ENCODE measurements at places on chromosomes 1 and 21. TPM values are rescaled to one million over a fixed set of nuclear protein-coding genes. Genes with fewer than 3 reads are reported as not detected.

GRCh38 chr1:226558036-226558650, 9.6 kb downstream of the STUM start:
- DNase-seq: no peak

DNA sequence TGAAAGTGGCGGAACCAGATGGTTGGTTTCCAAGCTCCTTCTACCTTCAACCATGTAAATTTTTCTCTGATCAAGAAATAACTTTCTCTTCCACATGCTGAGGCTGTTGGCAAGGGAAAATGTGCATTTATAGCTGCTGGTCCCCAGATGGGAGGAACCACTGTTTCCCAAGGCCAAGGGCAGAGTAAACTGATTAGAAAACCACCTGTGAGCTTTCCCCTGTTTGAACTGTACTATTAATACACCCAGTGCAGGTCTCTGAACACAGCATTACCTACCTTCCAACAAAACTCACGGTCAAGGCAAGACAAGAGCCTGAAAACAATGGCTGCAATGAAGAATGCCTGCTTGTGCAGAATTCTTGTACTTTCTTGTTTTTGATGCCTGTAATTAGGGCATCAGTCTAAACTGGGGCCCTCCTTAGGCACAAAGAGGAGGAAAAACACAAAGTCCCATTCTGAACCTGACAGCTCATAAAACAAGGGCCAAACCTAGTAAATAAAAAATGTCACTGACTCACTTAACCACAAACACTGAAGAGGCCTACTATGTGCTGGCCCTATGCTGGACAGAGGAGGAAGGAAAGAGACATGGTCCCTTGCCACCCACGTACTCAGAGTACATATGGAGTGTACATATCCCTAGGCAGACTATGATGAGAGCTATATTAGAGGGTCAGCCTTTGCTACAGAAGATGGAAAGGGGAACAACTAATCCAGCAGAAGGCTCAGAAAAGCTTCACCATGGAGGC, 2.6 kb downstream of the MKNK1 start:
- DNase-seq: no peak

DNA sequence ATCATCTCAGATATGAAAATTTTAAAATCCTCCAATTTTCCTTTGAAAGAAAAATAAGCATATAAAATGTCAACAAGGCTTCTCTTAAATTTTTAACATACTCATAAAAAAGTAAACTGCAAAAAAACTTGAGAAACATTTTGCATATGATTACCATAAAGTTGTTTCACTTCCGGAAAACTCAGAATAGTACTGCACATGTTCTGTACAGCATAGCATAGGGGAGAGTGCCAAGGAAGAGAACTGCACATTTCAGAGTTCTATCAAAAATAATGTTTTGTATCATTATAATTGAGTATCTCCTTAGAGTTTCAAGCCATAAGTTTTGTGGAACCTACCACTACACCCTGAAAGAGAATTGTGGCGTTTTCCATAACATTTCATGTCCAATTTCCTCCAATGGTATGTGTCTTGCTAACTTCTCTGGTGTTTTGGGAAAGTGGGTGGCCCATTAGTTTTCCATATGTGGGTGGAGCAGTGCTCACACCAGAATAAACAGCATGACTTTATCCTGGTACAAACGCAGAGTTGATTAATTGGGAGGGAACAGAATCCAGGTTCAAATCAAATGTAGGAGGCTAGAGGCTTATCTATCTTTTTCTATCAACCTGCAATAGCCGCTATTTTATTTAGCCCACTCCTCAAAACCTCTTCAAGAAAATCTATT, 430.9 kb downstream of the LMO4 start:
- DNase-seq: no peak

- no peak for DNase-seq
Measured at GRCh38 chr1:32742199-32742947, 39.8 kb upstream of the SYNC start.

DNA sequence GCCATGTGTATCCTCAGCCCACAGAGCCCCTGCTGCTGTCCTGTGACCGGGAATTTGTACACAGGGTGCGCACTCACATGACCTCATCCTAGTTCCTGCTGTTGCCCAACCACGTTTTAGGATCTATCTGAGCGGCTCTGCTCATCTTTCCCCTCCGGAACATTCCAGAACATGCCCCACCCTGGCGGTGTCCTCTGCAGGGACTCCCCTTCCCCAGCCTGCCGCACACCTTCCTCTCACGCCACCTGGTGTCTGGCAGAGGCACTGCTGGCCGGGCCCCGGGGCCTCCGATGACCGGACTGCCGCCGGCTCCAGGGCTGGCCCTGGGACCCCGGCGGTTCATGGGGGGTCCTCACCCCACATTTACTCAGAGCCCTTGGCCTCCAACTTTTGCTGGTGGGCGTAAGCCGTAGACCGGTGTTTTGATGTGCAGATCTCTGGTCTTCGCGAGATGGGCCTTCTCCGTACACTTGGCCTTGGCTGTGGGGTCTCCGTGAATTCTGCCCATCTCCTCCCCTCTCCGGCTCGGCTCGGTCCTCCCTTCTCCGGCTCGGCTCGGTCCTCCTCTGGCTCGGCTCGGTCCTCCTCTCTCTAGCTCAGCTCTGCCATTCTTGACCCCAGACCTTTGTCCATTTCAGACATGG, 29.5 kb downstream of the ARHGEF16 start:
- DNase-seq: no peak

DNA sequence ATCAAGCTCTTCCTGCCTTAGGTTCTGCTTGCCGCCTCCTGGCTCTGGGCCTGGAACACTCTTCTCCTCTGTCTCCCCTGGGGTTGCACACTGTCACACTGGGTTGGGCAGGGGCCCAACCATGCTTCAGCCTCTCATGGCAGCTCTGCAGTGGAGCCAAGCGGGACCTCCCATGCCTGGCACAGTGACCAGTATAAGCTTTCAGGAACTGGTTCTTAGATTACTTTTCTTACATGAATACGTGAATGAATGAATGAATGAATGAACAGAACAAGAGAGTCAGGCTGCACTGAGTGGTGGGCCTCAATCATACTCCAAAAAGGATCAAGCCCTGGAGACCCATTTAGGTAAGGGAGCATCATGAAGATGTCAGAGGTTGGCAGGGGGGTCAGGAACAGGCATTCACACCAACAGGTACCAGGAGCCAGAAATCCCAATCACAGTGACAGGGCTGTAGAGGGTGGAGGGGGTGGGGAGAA, 30.8 kb upstream of the TMEM125 start:
- DNase-seq: no peak

DNA sequence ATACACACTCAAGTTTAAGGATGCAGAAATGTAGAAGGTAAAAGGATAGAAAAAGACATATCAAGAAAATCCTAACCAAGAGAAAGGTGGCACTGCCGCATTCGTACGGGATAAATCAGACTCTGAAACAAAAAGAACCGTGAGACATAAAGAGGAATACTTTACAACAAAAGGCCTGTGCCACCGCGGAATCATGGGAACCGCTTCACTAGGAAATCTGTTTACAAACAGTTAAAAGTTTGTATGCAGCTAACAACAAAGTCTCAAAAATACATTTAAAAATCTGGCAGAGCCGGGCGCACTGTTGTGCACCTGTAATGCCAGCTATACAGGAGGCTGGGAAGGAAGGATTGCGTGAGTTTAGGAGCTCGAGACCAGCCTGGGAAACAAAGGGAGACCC, 8.1 kb downstream of the WRAP73 start:
- DNase-seq: no peak

- DNase-seq: no peak
Measured at GRCh38 chr1:90753556-90753955, 36.5 kb upstream of the BARHL2 start.

GRCh38 chr1:225940385-225941151, 452 bp downstream of the LEFTY2 start:
- peak; percentile 58 for DNase-seq

DNA sequence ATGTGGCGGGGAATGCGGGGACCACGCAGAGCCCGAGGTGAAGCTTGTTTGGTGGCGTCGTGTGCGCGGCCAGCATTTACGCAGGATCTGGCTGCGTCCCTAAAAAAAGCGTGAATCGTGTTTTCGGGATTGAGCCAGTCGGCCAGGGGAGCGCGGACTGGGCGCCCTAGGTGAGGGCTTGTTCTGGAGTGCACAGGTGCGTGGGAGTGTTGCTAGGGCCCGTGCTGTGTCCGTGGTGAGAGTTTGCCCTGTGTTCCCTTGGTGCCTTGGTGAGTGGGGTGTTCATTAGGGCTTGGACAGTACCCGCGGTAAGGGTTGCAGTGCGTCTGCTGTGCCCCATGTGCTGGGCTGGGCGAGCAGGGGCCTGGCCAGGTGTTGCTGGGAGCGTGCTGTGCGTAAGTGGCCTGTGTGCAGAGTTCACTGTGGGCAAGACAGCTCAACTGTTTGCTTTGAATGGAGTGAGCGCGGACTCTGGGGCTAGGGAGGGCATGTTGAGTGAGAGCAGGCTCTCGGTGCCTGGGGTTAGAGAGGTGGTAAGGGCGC, 673 bp downstream of the CD46 start:
- no peak for DNase-seq

Gene EPHA10
- polyA plus RNA-seq: not detected

Gene AK2
- polyA plus RNA-seq: 124 TPM

Gene FOXD2
- polyA plus RNA-seq: 0.30 TPM

Gene PPIAL4G
- polyA plus RNA-seq: 0.06 TPM

Gene EXTL1
- polyA plus RNA-seq: 4.2 TPM

Gene GCSAML
- polyA plus RNA-seq: 0.15 TPM

Gene ZNF648
- polyA plus RNA-seq: not detected

Gene CNIH3
- 1.2 TPM for polyA plus RNA-seq

Gene ACOT7
- polyA plus RNA-seq: 17.7 TPM

Gene LSM10
- polyA plus RNA-seq: 23.5 TPM

Gene PLA2G5
- not detected for polyA plus RNA-seq

Gene GFI1
- polyA plus RNA-seq: 0.28 TPM

All from hindlimb muscle (tissue), 1 donor.